ENCODE measurements at places on chromosomes 7 and 10. TPM values are rescaled to one million over a fixed set of nuclear protein-coding genes. Genes with fewer than 3 reads are reported as not detected.

GRCh38 chr7:36875794-36876193, 151.5 kb upstream of the AOAH start:
- DNase-seq: no peak

The IL2RA gene
- total RNA-seq: 1.4 TPM

DNA sequence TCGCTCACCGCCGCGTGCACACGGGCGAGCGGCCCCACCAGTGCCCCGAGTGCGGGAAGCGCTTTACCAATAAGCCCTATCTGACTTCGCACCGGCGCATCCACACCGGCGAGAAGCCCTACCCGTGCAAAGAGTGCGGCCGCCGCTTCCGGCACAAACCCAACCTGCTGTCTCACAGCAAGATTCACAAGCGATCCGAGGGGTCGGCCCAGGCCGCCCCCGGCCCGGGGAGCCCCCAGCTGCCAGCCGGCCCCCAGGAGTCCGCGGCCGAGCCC, 3.3 kb downstream of the REPIN1 start:
- no peak for DNase-seq

- no peak for DNase-seq
These were observed 45.0 kb downstream of the PANK1 start for GRCh38 chr10:89600041-89600440.

The CCDC3 gene
- 304 TPM for total RNA-seq

The CNPY1 gene
- not detected for total RNA-seq

- DNase-seq: no peak
These were observed 97.6 kb downstream of the SEM1 start for GRCh38 chr7:96612034-96612433.

- DNase-seq: no peak
These were observed 18.6 kb downstream of the NUDCD3 start for GRCh38 chr7:44471850-44472249.
